Memory B cell (primary cell): ENCODE measurements at places on chromosomes 5 and 9.

DNA sequence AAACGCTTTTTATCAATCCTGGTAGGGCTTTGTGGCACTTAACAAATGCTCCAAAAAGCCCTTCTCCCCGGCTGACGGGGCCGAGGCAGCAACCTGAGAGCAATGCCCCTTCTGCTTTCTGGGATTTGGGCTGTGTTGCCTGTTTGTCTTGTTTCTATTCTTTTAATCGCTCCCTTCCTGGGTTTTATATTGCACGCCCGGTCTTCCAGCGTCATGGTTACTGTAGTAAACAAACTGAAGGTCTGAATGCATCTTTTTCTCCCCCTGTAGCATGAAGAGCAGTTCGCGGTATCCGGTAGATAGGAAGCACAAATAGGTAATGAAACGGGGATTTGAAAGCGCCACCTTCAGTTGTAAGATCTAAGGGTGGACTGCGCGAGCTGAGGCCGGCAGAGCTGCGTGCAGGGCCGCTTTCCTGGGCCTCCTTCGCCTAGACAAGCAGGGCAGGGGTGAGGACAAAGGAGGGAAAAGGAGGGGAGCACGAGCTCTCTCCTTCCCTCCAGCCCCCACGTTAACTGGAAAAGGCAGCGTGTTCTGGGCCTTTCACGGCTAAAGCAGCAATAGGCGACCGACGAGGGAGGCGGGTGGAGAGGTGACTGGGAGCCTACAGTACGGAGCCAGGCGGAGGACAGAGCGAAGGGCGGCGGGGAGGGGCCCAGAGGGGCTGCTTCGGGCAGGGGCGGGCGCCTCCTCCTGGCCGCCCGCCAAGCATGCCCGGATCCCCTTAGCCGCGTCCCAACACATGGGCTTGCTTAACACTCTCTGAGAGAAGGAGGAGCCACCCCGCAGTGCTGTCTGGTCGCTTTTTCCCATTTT lies 49.3 kb upstream of the ZNF366 start:
- H3K4me3 ChIP-seq = peak overlapping the region; percentile 87
- peaks cover 13% of the 10 kb centered on the region for H3K4me1 ChIP-seq
- no peaks in the 10 kb centered on the region for H3K36me3 ChIP-seq
- H3K27ac ChIP-seq = peak overlapping the region; percentile 69
- peaks cover 11% of the 10 kb centered on the region for H3K27me3 ChIP-seq
- peak; percentile 18 for DNase-seq

GRCh38 chr5:89452081-89452480 lies 569.1 kb upstream of the MEF2C start:
- peaks cover 2% of the 10 kb centered on the region for H3K36me3 ChIP-seq
- no peak overlapping the region for H3K27ac ChIP-seq
- no peak overlapping the region for H3K4me3 ChIP-seq
- no peak for DNase-seq

DNA sequence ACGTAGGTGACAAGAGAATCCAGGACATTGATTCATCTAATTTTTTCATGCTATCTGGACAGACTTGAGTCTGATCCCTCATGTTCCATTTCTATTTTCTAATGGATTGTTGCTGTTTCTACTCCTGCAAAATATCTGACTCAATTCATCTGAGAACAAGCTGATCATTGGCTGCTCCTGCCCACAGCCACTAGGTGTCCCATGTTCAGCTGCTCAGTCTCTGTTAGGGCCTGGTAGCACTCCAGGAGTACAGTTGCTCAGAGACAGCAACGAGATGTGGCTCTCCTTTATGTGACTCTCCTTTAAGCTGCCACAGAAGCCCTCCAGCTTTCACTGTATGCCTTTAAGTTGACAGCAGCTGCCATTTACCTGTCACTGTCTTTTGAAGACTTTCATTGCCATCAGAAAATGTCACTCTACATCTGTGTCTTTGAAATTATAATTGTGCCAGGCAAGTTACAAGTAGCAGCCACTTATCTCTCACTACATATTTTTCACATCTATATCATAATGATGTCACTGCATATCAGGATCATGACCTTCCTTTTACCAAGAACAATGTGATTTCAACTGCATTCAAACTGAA lies 1944.2 kb upstream of the NUDT12 start:
- no peak overlapping the region for H3K4me3 ChIP-seq
- H3K27ac ChIP-seq = no peak overlapping the region

GRCh38 chr5:107470295-107470582 lies 200.5 kb downstream of the EFNA5 start:
- no peaks in the 10 kb centered on the region for H3K27me3 ChIP-seq
- H3K4me3 ChIP-seq = no peak overlapping the region
- no peak overlapping the region for H3K27ac ChIP-seq
- DNase-seq = no peak
- no peaks in the 10 kb centered on the region for H3K36me3 ChIP-seq

- peaks cover 6% of the 10 kb centered on the region for H3K27me3 ChIP-seq
- no peak for DNase-seq
- no peaks in the 10 kb centered on the region for H3K36me3 ChIP-seq
- H3K4me3 ChIP-seq = no peak overlapping the region
Observed at GRCh38 chr5:74408150-74409043, 232.1 kb downstream of the ENC1 start.

DNA sequence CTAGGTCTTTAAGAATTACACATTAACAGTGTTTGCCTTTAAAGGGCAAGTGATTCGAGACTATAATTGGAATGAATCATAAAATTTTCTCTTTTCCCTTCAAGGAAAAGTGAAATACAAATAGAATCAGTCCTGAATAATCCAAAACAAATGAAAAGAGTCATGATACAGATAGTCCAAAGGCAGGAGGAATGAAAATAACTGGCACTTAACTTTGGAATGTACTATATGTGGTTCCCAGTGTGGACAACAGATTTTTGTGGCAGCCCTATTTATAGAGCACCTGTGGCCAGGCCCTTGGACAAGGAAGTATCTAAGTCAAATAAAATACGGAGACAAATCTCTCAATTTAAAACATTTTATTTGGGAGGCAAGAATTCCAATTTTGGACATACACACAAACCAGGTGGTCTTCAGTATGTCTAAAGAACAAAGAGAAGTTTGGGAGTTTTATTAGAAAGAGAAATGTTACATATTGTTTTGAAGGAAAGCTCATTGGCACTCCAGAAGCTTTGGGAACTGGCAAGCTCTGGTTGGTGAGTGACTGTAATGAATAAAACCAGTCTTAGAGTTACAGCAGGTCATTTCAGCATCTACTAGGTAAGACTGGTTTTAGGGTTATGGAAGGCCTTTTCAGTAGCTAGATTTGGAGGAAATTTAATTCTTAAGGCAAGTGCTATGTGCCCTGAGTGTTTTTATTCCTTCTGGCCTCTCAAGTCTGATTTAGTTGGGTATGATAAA lies 116.0 kb upstream of the PAM start:
- DNase-seq = no peak
- H3K27me3 ChIP-seq = no peaks in the 10 kb centered on the region
- no peak overlapping the region for H3K27ac ChIP-seq
- no peak overlapping the region for H3K4me3 ChIP-seq
- no peaks in the 10 kb centered on the region for H3K36me3 ChIP-seq

DNA sequence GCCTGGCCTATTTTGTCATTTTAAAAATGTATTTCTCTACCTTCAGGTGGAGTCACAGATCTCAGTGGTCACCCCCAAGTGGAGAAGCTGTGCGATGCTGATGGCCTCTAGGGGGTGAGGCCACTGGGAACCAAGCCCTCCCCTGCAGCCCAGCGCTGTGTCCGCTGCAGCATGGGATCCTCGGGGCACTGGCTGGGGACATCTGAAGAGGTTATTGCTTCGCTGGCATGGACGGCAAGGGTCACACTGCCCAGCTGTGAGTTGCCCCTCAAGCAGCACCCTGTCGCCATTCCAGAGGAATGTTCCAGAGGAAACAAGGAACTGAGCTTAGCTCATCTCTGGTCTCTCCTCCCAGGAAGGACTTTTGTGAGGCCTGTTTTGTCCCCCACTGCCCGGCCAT lies 119.6 kb upstream of the S1PR3 start:
- H3K27ac ChIP-seq = no peak overlapping the region
- H3K36me3 ChIP-seq = peaks cover 2% of the 10 kb centered on the region
- H3K4me1 ChIP-seq = no peaks in the 10 kb centered on the region
- no peak overlapping the region for H3K4me3 ChIP-seq
- peaks cover 2% of the 10 kb centered on the region for H3K27me3 ChIP-seq

DNA sequence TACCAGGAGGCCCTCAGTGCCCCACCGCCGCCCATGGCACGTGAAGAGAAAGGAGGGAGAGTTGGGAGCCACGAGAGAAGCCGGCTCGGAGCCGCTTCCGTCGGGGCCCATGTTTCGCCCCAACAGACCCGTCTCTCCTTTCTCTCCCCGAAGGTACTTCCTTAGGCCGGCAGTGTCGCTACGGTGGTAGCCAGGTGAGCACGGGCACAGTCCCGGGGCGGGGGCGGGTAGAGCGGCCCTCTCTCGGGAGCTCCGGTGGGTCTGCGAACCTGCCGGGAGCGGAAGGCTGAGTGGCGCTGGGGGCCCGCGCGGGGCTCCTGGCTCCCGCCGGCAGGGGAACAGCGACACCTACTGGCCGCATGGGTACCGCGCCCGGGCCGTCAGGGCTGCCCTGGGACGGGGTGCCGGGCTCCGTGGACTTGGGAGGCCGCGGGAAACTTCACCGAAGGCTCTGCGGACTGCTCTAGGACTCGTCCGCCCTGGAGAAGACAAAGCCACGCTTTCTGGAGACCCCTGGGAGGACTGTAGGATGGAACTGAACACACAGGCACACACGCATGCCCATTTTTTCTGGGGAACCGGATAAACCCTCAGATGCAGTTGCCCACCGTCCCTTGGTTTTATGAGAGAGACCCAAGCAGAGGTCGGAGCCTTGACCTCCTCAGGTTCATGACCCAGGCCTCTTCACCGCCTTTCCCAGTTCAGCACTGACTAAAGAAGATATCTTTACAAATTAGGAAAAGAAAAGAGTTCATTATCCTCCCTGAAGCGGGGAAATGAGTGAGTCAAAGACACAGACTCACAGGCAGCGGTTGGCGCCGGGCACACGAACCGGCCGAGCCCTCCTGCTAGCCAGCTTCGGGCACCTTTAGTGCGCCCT lies 202.5 kb downstream of the MEF2C start:
- H3K36me3 ChIP-seq = peaks cover 3% of the 10 kb centered on the region
- no peak overlapping the region for H3K4me3 ChIP-seq
- DNase-seq = peak; percentile 72

GRCh38 chr5:15689836-15690235 lies 189.9 kb downstream of the FBXL7 start:
- DNase-seq = no peak
- H3K36me3 ChIP-seq = no peaks in the 10 kb centered on the region
- no peaks in the 10 kb centered on the region for H3K4me1 ChIP-seq
- no peak overlapping the region for H3K27ac ChIP-seq

GRCh38 chr9:93096131-93096802 lies at the start of gene CARD19:
TSS of gene CARD19 (plus strand) at chr9:93096217. CDS start at chr9:93096346, 129 bp downstream.
- no peak for DNase-seq
- H3K36me3 ChIP-seq = peaks cover 2% of the 10 kb centered on the region
- no peaks in the 10 kb centered on the region for H3K27me3 ChIP-seq
- peaks cover 48% of the 10 kb centered on the region for H3K4me1 ChIP-seq
- H3K4me3 ChIP-seq = peak within 1 kb of the TSS; percentile 93

GRCh38 chr5:5220901-5221631 lies 80.9 kb downstream of the ADAMTS16 start:
- H3K4me1 ChIP-seq = no peaks in the 10 kb centered on the region
- H3K27ac ChIP-seq = no peak overlapping the region
- H3K36me3 ChIP-seq = no peaks in the 10 kb centered on the region
- H3K27me3 ChIP-seq = no peaks in the 10 kb centered on the region

- H3K4me1 ChIP-seq = no peaks in the 10 kb centered on the region
- no peak overlapping the region for H3K4me3 ChIP-seq
- H3K27me3 ChIP-seq = peaks cover 10% of the 10 kb centered on the region
- DNase-seq = no peak
- no peak overlapping the region for H3K27ac ChIP-seq
Observed at GRCh38 chr5:160833806-160834205, 18.2 kb downstream of the ATP10B start.

DNA sequence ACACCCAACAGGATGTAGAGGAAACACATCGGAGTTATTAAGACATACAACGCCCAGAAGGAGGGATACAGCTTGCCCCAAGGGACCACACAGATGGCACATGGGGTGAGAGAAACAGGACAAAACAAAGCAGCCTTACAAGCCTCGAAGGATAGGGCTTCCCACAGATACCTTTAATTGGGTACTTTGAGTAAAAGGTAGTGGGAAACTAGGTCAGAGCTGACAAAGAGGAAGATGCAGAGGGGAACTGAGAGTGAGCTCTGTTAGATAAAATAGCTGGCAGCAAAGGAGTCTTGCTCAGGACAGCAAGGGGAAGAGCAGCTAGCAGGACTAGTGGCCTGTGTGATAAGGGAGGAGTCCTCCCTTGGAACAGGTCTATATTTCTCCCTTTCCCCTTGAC lies 48.2 kb downstream of the OTP start:
- peak; percentile 11 for DNase-seq
- H3K27me3 ChIP-seq = peaks cover 2% of the 10 kb centered on the region
- H3K4me3 ChIP-seq = no peak overlapping the region
- H3K4me1 ChIP-seq = peaks cover 7% of the 10 kb centered on the region
- no peak overlapping the region for H3K27ac ChIP-seq
- no peaks in the 10 kb centered on the region for H3K36me3 ChIP-seq

GRCh38 chr5:67301285-67301903 lies 104.8 kb upstream of the CD180 start:
- peaks cover 10% of the 10 kb centered on the region for H3K27me3 ChIP-seq
- DNase-seq = no peak
- H3K36me3 ChIP-seq = no peaks in the 10 kb centered on the region
- H3K27ac ChIP-seq = no peak overlapping the region
- H3K4me1 ChIP-seq = no peaks in the 10 kb centered on the region
- no peak overlapping the region for H3K4me3 ChIP-seq

DNA sequence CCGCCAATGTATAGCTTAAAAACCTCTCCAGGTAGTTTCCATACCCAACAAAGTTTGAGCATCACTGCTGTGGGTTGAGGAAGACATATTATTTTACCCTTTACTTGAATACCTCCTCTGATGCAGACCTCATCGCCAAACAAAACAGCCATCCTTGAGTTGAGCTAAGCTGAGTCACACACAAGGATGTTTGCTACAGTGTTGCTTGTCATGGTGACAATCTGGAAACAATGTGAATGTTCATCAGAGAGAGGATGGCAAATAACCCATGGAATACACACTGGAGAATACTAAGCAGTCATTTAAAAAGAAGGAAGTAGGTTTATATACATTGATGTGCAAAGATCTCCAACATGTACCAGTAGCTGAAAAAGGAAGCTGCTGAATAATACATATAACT lies 41.1 kb upstream of the TCF7 start:
- H3K4me3 ChIP-seq = no peak overlapping the region
- no peak overlapping the region for H3K27ac ChIP-seq
- DNase-seq = no peak
- peaks cover 12% of the 10 kb centered on the region for H3K4me1 ChIP-seq

GRCh38 chr5:33275921-33276627 lies 164.7 kb upstream of the TARS1 start:
- no peaks in the 10 kb centered on the region for H3K4me1 ChIP-seq
- no peaks in the 10 kb centered on the region for H3K36me3 ChIP-seq
- no peak for DNase-seq
- H3K27ac ChIP-seq = no peak overlapping the region
- no peak overlapping the region for H3K4me3 ChIP-seq

DNA sequence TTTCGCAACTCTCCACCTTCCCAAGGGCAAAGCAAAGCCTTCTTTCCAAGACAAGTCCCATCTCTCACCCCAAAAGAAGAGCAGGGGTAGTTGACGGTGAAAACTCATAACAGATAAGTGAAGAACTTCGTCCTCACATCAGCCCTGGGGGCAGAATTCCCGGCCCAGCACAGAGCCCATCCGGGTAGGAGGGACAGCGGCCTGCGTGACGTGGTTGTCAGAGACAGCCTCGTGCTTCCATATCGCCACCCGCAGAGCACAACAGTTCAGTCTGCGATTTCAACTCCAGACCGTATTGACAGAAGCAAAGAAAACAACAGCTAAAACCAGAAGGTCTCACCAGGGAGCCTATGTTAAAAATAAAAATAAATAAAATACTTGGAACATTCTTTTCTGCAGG lies 273.2 kb downstream of the SYK start:
- no peak overlapping the region for H3K27ac ChIP-seq
- H3K27me3 ChIP-seq = no peaks in the 10 kb centered on the region
- no peaks in the 10 kb centered on the region for H3K36me3 ChIP-seq
- H3K4me3 ChIP-seq = no peak overlapping the region
